ENCODE measurements at places on chromosomes 3 and 15.

DNA sequence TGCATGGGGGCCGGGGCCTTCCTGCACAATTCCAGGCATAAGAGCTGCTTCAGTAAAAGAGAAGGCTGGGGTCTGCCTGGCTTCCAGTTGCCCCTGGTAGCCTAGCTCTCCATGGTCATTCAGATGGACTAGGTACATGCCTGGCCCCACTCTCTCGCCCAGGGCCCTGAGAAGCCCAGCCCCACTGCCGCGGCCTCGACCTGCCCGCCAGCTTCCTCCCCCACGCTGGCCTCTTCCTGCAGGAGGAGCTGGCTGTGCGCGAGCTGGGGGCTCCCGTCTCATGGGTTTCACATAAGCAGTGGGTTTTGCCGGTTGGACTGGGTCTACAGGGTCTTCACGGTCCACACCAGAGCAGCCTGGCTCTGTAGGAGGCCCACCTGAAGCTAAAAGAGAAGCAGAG lies 3.6 kb downstream of the PRR20G start:
- DNase-seq: no peak

GRCh38 chr15:79093352-79093935 lies 2.9 kb upstream of the RASGRF1 start:
- no peak for DNase-seq

- no peak for DNase-seq
Observed at GRCh38 chr15:31300981-31301672, 25.5 kb upstream of the KLF13 start.

- no peak for DNase-seq
Observed at GRCh38 chr3:52681596-52681995, 4.1 kb downstream of the PBRM1 start.

- no peak for DNase-seq
Observed at GRCh38 chr3:25592510-25592968, 72.2 kb downstream of the TOP2B start.

DNA sequence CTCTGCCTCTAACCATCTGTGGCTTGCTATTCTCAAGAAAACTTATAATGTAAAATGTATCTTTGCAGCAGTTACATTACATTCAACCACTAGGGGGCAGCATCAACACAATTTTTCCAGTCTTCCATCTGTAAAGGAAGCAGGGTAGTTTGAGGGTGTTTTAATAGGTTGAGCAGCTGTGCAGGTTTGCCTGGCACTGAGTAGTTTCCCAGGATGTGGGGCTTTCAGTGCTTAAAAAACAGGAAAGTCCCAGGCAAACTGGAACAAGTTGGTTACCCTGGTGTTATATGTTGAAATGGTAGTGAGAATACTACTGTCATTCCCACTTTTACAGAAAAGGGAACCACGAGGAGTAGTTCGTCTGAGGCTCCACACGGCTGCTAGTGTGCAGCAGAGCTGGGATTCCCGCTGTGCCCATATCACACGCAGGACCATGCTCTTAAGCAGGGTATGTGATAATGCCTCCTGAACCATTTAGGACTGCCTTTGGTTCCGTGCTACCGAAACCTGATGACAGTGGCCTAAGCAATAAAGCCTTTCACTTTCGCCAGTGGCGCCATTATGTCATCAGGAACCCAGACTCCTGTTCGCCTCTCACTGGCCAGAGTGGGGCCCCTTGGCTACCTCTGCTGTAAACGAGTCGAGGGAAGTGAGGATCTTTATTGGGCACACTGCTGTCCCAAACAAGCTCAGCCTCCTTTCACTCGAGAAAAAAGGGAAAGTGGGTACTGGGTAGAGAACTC lies 64.7 kb upstream of the ZBTB38 start:
- DNase-seq: peak; percentile 91

GRCh38 chr3:166029507-166029906 lies 192.3 kb upstream of the BCHE start:
- no peak for DNase-seq

DNA sequence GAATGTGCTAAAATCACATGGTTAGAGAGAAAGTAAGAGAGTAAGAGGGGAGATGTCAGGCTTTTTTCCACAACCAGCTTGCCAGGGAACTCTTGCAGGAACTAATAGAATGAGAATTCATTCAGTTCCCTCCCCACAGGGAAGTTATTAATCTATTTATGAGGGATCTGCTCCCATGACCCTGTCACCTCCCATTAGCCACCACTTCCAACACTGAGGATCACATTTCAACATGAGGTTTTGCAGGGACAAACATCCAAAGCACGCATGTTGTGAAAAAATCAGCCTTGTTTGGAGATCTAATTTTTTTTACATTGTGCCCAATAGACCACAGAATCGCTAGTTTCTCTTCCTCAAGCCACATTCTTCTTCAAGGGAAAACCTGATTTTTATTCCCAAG lies 904.0 kb downstream of the TBL1XR1 start:
- no peak for DNase-seq

- peak; percentile 55 for DNase-seq
Observed at GRCh38 chr3:79361748-79362378, 405.9 kb downstream of the ROBO1 start.

DNA sequence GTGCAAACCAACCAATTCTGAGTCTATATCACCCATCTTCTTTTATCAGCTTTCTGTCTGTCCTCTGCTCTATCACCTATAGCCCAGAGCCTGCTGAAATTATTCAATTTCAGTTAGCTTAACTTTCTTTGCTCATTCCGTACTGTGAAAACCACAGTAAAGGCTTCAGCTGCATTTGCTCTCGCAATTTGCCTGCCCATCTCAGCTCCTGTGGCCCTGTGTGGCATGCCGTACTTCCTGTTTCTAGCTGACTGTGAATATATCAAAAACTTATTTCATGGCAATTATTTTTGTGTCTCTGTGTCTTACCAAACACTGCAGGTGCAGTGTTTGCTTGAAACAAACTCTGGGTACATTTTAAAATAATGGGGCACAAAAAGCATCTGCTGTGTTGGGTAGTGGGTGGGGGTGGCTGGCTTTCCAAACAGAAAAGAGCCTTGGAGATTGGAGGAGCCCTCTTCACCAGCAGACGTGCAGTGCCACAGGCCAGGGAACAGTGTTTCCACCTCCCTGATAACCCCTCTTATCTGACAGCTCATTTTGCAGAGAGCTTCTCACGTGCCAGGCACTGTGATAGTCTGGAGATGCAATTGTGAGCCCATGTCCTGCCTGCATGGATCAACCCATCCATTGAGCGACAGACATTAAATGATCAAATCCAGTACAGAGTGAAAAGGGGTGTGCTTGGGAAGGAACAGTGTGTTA lies 45.2 kb downstream of the GASK1A start:
- DNase-seq: no peak

DNA sequence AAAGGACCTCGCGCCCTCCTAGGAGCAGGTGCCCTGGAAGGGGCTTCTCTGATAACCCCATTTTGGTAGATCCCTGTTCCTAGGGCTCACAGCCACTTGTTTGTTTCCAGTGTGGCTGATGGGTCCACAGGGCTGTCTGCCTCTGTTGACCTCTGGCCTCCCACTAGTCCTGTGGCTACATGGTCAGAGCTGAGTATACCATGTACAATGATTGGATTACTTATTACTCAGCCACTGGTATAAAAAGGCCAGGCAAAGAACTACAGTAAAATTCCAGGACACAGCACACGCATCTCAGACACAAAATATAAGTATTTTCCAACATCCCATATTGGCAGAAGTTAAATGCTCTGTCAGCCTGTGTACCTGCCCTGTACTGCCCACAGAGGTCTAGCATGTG lies 277.3 kb downstream of the GABRG3 start:
- DNase-seq: no peak

DNA sequence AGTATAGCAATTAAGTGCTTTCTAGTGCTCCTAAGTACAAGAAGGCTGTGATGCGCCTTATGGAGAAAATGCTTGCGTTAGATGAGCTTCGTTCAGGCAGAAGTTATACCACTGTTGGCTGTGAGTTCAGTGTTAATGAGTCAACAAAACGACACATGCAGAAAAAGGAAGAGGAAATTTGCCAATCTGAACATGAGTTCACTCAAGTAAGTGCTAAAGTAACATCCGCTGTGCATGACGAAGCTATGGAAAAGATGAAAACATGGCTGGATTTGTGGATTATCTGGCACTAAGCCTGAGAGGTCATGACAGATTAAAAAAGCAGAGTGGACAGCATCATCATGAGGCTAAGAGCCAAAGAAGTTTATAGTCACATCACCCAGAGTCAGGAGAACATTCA lies 36.9 kb downstream of the SH3BP5 start:
- peak; percentile 98 for DNase-seq

- DNase-seq: no peak
Observed at GRCh38 chr15:28985316-28985645, 99.5 kb downstream of the APBA2 start.

DNA sequence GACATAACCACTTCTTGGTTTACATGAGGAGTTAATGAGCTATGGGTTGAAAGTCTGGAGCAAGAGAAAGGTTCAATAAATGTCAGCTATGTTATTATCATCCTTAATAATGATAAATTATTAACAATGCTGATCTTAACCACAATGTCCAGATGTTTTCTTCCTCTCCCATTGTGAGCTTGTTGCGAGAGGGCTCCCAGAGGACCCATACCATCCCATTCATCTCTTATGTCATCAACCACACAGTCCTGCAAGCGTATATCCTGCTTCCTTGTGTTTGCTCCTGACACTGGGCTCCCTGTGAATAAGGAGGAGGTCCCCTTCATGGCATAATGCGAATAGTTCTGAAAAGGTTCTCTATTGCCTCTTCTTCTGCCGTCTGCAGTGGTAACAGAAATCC lies 266.8 kb downstream of the TLE3 start:
- no peak for DNase-seq

GRCh38 chr3:156787001-156787400 lies 39.2 kb upstream of the LEKR1 start:
- no peak for DNase-seq

DNA sequence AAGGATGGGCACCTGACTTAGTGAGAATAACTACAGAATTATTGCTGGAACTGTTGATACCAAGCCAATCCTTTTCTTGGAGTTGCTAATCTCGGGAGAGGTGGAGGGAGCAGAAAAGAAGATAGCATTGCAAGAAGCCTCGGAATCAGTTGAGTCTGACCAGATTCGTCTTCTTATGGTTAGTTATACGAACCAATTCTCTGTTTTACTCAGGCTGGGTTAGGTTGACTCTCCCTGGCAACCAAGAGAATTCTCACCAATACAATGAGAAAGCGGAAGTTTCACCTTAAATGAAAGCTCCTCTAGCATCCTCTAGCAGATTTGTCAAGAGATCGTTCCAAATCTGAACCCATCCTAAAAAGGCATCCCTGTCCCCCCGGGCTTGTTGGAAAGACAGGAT lies 43.5 kb upstream of the UBE2E1 start:
- DNase-seq: no peak

- DNase-seq: no peak
Observed at GRCh38 chr3:37667335-37667734, 194.3 kb upstream of the CTDSPL start.

GRCh38 chr3:42529468-42529867 lies 27.0 kb downstream of the VIPR1 start:
- DNase-seq: no peak

DNA sequence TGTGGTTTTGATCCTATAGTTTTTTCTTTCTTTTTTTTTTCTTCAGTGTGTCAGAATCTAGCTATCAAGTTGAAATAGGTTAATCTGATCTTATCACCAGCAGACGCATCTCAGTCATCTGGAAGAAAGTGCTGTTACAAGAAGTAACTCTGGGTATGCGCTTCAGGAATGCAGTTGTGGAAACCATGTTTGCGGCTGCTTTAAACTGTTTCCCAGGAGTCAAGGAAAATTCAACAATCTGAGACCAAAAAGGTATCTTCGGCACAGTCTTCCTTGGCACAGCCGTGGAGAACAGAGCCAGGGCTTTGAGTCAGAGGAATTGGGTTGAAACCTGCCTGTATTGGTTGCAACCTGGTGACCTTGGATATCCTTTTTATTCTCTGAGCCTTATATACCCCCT lies 59.9 kb downstream of the CD47 start:
- DNase-seq: no peak

DNA sequence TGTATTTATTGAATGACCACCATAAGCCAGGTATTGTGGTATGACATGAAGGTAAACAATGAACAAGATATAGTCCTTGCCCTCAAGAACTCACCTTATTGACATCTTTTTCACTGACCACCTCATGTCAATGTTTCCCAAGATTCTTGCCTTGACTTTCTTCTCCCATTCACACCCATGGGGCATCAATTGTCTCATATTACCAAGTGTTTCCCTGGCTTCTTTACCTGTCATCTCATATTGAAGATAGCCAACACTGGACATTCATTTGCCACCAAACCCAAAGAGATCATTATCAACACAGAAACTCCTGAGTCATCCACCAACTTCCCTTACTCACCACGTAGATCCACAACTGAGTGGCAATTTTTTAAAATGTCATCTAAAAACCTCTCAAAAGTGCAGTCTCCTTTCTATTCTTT lies 2.2 kb downstream of the EFHB start:
- no peak for DNase-seq

- DNase-seq: no peak
Observed at GRCh38 chr3:50355829-50356552, 3.3 kb downstream of the TMEM115 start.

DNA sequence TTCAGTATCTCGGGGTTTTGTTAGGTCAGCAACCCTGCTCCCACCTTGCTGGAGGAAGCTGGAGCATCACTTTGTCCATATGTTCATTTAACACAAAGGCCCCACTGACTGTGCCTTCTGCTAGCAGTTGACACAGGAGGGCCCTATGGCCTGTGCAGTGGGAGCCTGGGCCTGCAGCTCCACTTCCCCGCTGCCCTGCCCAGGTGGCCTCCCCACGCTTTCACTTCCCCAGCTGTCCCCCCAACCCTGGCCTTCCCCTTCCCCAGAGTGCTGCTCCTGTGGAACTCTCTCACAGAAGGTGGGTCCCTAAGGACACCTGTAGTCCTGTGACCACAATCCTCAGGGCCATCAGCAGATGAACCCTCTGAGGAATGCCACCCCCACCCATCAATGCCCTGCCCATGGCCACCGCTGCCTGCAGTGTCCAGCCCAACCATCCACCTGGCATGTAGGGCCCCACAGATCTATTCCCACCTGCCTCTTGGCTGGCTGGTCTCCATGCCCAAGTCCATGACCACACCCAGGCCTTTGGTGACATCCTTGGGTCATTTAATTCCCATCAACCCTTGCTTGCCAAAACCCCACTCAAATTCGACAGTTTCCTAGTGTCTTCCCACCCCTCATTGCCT lies 13.5 kb downstream of the TBC1D21 start:
- DNase-seq: no peak

- no peak for DNase-seq
Observed at GRCh38 chr15:85579957-85580694, 199.7 kb downstream of the AKAP13 start.

GRCh38 chr3:133943639-133944141 lies 48.0 kb upstream of the RAB6B start:
- DNase-seq: peak; percentile 95

DNA sequence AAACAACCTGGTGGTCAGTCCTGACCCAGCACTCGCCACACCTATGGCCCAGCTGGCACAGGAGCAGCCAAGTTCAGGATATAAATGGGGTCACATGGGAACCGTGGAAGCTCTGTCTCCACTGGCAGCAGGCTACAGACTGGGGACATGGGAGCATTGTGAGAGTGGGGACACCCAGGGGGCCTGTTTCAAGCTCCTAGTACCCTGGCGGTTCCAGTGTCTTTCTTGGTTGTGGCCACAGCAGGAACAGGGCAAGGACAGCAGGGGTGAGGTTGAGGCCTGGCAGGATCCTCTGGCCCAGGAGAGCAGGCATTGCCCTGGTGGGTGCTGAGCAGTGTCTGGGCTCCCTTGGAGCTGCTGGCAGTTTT lies 1.9 kb downstream of the CSK start:
- DNase-seq: no peak
